ENCODE measurements at places on chromosomes 1 and 21.

GRCh38 chr1:217348960-217349664 lies 281.8 kb downstream of the GPATCH2 start:
- no peak for DNase-seq

DNA sequence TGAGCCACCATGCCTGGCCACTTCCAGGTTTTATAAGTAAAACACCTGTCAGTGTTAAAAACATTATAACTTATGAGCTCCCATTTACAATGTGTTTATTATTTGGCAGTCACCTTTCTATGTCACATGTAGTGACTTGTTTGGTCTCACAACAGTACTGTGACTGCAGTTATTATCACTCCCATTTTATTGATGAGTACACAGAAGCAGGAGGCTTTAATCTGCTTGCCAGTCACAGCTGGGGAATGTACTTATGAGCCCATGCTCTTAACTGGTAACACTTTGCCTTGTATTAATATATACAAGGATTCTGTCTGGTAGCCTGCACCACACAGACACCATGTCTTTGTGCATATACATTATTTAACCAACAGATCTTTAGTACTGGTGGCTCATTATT lies 31.1 kb upstream of the BACH1 start:
- no peak for DNase-seq

DNA sequence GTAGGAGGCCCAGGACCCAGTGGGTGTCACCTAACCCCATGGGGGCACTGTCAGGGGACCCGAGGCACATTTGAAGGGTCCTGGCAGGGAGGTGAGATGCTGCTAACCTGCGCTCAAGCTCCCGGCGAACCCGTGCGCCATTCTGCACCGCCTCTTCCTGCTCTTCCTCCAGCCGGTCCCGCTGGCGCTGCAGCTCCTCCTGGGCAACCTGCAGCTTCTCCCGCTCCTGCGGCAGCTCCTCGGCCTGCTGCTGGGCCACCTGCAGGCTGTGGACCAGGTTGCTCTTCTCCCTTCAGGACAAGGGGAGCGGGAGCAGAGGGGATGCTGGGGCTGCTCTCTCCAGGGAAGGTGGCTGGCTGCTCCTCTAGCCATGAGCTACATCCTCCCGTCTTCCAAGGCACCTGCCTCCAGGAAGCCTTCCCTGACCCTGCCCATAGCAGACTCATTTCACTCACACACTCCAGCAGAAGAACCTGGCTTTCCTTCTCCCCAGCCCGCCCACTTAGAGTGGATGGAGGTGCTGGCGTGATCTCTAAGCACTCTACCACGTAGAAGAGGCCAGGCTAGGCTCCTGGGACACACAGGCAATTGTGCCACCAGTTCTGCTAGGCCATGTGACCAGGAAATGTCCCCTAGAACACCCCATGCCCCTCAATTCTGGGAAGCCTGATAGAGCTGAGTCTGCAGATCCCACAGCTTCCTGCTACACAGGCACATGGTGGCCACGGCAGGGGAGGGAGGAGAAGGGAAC lies 15.2 kb upstream of the NBPF1 start:
- DNase-seq: no peak

- DNase-seq: no peak
Observed at GRCh38 chr1:162704673-162705424, 72.6 kb downstream of the DDR2 start.

DNA sequence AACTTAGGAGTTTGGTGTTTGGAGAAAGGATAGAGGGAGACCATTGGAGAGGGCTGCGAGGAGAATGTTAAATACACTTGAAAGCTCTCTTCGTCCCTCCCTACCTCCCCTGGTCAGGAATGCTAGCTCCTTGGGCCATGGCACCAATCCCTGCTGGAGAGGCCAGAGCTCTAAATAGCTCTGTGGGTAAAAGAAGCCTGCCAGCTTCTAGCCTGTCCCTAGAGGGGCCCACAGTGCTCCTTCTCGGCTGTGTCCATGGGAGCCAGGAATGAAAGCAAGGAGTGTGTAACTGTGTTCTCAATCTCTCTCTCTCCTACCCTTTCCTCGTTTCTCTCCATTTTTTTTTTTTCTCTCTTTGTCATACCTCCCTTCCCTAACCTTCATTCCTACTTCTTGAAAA lies at the start of gene CCDC190:
CCDC190 (minus strand) TSS at position 75 of the 400 bp plus-strand sequence. CDS start 1,529 bp downstream, outside the sequence.
- no peak for DNase-seq

DNA sequence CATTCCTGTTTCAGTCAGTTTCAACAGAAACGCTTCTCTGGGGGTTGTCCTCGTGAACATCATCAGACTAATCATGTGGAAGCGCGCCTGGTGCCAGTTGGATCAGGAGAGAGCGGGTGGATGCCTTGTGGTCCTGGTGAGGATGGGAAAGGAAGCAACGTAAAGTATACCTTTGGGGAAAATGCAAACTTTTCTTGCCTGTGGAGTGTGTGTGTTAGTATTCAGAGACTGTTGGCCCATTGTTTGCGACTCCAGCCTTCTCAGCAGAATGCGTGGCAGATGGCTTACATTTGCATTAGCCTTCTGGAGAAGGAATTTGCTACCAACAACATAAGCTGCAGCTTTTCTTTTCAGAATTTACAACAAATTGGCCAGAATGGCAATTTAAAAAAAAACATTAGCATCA lies 173.9 kb downstream of the RWDD3 start:
- no peak for DNase-seq

- no peak for DNase-seq
Observed at GRCh38 chr1:189524501-189524900, 953.2 kb downstream of the BRINP3 start.
